Transverse colon (tissue), 4 donors: ENCODE measurements at places on chromosomes 3 and 15. TPM values are rescaled to one million over a fixed set of nuclear protein-coding genes. Genes with fewer than 3 reads are reported as not detected.

GRCh38 chr3:10941972-10942371 is 50.6 kb upstream of the SLC6A1 start:
- no peaks in the 10 kb centered on the region for H3K36me3 ChIP-seq
- DNase-seq: no peak
- H3K4me3 ChIP-seq: no peak overlapping the region

DNA sequence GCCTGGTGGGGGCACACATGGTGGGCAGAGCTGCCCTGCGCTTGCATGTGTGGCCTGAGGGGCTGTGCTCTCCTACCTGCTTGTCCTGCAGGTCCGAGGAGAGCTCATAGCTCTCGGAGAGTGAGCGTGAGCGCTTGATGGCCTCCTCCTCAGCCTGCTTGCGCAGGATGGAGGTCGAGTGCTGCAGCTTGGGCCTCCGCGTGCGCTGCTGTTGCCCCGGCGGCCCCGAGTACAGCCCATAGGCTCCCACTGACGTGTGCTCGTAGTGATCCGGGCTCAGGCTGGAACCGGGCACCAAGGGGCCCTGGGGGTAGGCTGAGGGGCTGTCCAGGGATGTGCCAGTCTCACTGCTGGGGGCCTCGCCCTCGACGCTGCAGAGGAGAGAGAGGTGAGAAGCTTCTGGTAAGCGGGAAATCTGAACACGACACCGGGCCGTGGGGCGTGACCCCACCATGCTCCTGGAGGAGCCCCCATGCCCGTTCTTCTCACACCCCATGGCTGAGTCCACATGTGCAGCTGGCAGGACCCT is 100.2 kb upstream of the RPL32 start:
- H3K4me3 ChIP-seq: no peak overlapping the region
- DNase-seq: no peak
- H3K27me3 ChIP-seq: no peaks in the 10 kb centered on the region
- no peak overlapping the region for H3K27ac ChIP-seq
- H3K4me1 ChIP-seq: peaks cover 10% of the 10 kb centered on the region
- H3K36me3 ChIP-seq: no peaks in the 10 kb centered on the region

- no peak overlapping the region for H3K27ac ChIP-seq
- no peak for DNase-seq
- no peaks in the 10 kb centered on the region for H3K36me3 ChIP-seq
- H3K4me1 ChIP-seq: no peaks in the 10 kb centered on the region
- no peaks in the 10 kb centered on the region for H3K27me3 ChIP-seq
Observed at GRCh38 chr3:194782698-194783404, 97.2 kb downstream of the FAM43A start.

- H3K27me3 ChIP-seq: no peaks in the 10 kb centered on the region
- no peak overlapping the region for H3K27ac ChIP-seq
- no peak for DNase-seq
- no peaks in the 10 kb centered on the region for H3K36me3 ChIP-seq
- peaks cover 34% of the 10 kb centered on the region for H3K4me1 ChIP-seq
Observed at GRCh38 chr15:92662762-92663161, 7.2 kb upstream of the FAM174B start.

DNA sequence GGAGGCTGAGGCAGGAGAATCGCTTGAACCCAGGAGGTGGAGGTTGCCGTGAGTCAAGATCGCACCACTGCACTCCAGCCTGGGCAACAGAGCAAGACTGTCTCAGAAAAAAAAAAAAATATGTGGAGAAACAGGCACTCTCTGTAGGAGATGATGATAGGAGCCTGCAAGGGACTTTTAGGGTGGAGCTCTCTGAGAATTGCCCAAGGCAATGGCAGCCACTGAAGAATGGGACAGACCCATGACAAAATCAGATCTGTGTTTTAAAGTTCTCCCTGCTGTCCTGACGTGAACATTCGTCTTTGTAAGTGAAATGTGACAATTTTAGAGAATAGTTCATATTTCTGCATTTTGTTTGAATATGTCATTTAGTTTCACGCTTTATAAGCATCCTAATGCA is 50.2 kb downstream of the SOX2 start:
- H3K4me1 ChIP-seq: no peaks in the 10 kb centered on the region
- no peak overlapping the region for H3K27ac ChIP-seq
- H3K4me3 ChIP-seq: no peak overlapping the region
- DNase-seq: no peak

DNA sequence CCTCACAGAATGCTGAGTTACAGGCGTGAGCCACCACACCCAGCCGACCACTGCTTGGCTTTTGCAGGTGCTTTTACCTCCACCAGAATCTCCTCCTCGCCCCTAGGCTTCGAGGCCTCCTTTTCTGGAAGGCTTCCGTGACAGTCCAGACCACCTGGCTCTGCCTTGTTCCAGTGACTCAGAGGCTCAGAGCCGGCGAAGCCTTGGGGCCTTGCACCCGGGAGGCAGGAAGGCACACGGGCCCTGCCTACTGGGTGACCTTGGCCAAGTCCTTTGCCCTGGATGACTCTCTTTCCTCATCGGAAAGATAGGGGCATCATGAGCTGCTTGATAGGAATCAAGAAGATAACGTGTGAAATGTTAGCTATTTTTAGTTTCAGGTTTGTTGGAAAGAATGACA is 31.3 kb upstream of the FURIN start:
- H3K4me3 ChIP-seq: no peak overlapping the region
- H3K4me1 ChIP-seq: no peaks in the 10 kb centered on the region
- no peak for DNase-seq
- H3K36me3 ChIP-seq: no peaks in the 10 kb centered on the region

DNA sequence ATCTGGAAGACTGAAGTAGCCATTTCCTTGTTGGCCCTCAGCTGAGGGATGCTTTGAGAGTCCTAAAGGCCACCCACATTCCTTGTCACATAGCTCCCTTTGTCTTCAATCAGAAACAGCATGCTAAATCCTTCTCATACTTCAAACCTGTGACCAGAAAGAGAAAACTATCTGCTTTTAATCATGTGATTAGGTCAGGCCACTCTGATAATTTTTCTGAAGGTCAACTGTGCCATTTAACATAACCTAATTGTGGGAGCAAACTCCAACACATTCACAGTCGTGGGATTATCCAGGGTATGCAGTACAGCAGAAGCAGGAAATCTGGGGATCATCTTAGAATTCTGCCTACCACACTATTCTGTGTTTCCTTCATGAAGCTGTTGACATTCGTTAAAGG is 223.9 kb upstream of the NR2E3 start:
- H3K27ac ChIP-seq: no peak overlapping the region
- no peaks in the 10 kb centered on the region for H3K27me3 ChIP-seq
- no peak overlapping the region for H3K4me3 ChIP-seq
- no peaks in the 10 kb centered on the region for H3K4me1 ChIP-seq
- H3K36me3 ChIP-seq: no peaks in the 10 kb centered on the region

DNA sequence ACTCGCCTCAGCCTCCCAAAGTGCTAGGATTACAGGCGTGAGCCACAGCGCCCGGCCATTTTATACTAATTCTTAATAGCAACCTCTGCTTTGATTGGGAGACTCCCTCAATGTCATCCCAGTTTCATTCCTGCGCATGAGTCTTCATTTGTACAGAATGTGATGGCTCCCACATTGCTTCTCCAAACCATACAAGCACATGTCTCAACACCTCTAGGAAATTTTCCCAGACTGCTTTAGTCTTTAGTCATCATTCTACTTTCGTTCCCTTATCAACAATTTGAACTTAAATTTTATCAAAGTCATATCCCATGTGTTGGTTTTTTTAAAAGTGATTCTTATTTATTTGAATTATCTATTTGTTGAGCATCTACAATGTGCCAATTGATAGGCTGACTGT is 58.1 kb downstream of the SNX4 start:
- no peaks in the 10 kb centered on the region for H3K27me3 ChIP-seq
- peaks cover 8% of the 10 kb centered on the region for H3K4me1 ChIP-seq
- H3K4me3 ChIP-seq: no peak overlapping the region
- H3K36me3 ChIP-seq: peaks cover 37% of the 10 kb centered on the region
- no peak overlapping the region for H3K27ac ChIP-seq

DNA sequence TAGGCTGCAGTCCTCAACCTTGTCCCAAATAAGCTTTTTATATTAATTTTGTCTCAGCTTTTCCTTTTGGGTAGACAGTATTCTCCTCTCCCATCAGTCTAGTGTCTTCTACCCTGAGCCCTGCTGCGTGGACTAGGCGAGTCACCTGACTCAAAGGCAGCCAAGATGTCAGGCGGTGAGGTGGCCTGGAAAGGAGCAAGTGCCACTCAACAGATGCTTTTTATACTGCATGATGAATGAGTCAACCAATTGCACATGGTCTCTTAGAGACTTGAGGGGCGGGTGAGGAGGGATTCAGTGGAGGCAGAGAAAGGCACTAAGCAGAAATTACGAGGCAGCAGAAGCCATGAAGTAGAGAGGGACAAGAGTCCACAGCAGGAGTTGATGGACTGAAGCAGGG is 95.9 kb downstream of the FRMD4B start:
- H3K36me3 ChIP-seq: no peaks in the 10 kb centered on the region
- no peaks in the 10 kb centered on the region for H3K4me1 ChIP-seq
- DNase-seq: no peak
- no peak overlapping the region for H3K27ac ChIP-seq
- H3K4me3 ChIP-seq: no peak overlapping the region

GRCh38 chr3:34263101-34263621 is 464.7 kb downstream of the PDCD6IP start:
- H3K27me3 ChIP-seq: no peaks in the 10 kb centered on the region
- no peak for DNase-seq
- no peak overlapping the region for H3K4me3 ChIP-seq
- no peaks in the 10 kb centered on the region for H3K4me1 ChIP-seq
- no peak overlapping the region for H3K27ac ChIP-seq

GRCh38 chr3:110184536-110184935 is 847.2 kb upstream of the DPPA4 start:
- no peaks in the 10 kb centered on the region for H3K27me3 ChIP-seq
- no peak for DNase-seq
- no peaks in the 10 kb centered on the region for H3K36me3 ChIP-seq

- H3K4me1 ChIP-seq: peaks cover 14% of the 10 kb centered on the region
- no peaks in the 10 kb centered on the region for H3K36me3 ChIP-seq
Observed at GRCh38 chr3:150080058-150080730, 109.5 kb upstream of the PFN2 start.

DNA sequence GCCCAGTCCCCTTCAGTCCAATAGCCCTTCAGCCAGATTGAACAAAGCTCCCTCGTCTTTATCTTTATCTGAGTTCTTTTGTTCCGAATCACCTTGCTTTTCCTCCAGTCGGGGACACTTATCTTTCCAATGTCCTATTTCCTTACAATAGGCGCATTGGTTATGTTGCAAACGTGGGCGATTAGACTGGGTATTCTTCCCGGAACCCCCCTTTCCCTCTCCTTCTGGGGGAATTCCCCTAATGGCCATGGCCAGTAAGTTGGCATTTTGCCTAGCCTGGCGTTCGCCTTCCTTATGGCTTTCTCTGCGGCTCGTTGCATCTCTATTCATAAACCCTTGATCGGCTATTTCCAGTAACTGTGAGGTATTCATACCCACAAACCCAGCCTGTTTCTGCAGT is 82.2 kb upstream of the VEPH1 start:
- no peak overlapping the region for H3K27ac ChIP-seq
- no peaks in the 10 kb centered on the region for H3K4me1 ChIP-seq

- no peak for DNase-seq
- H3K27ac ChIP-seq: no peak overlapping the region
- H3K4me3 ChIP-seq: no peak overlapping the region
- H3K4me1 ChIP-seq: no peaks in the 10 kb centered on the region
- H3K36me3 ChIP-seq: no peaks in the 10 kb centered on the region
- H3K27me3 ChIP-seq: no peaks in the 10 kb centered on the region
Observed at GRCh38 chr3:133376810-133377209, 23.0 kb upstream of the BFSP2 start.

- DNase-seq: no peak
- no peak overlapping the region for H3K27ac ChIP-seq
- no peaks in the 10 kb centered on the region for H3K4me1 ChIP-seq
- H3K27me3 ChIP-seq: no peaks in the 10 kb centered on the region
- H3K4me3 ChIP-seq: no peak overlapping the region
Observed at GRCh38 chr15:29208352-29208751, 61.3 kb downstream of the NSMCE3 start.

DNA sequence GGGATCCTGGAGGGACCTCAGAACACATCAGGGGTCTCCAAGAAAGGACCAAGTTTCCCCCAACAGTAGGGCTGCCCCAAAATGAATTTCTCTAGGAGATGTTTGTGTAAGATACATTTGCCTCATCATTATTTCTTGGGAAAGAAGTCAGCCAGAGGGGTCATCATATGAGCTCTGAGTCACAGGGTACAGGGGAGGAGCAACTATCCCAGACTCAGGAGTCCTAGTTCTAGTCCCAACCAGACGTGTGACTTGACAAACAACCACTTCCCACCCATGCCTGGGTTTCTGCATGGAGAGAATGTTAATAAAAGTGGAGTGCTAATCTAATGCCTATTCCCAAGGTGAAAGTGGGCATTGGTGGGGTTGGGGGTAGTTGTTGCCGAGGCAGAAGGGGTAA is 144.1 kb downstream of the ALDH1A2 start:
- no peaks in the 10 kb centered on the region for H3K27me3 ChIP-seq
- H3K4me1 ChIP-seq: peaks cover 49% of the 10 kb centered on the region
- no peak overlapping the region for H3K4me3 ChIP-seq
- H3K27ac ChIP-seq: no peak overlapping the region
- no peaks in the 10 kb centered on the region for H3K36me3 ChIP-seq
- no peak for DNase-seq

Gene ARID3B
- 13.0 TPM for total RNA-seq

Gene ACKR4
- total RNA-seq: not detected
